Stimulated activated CD8-positive, alpha-beta memory T cell treated with anti-CD3 and anti-CD28 coated beads, Interleukin-15, amount 100 ng/mL, for 24 hours (primary cell): ENCODE measurements at places on chromosomes 4 and X.

DNA sequence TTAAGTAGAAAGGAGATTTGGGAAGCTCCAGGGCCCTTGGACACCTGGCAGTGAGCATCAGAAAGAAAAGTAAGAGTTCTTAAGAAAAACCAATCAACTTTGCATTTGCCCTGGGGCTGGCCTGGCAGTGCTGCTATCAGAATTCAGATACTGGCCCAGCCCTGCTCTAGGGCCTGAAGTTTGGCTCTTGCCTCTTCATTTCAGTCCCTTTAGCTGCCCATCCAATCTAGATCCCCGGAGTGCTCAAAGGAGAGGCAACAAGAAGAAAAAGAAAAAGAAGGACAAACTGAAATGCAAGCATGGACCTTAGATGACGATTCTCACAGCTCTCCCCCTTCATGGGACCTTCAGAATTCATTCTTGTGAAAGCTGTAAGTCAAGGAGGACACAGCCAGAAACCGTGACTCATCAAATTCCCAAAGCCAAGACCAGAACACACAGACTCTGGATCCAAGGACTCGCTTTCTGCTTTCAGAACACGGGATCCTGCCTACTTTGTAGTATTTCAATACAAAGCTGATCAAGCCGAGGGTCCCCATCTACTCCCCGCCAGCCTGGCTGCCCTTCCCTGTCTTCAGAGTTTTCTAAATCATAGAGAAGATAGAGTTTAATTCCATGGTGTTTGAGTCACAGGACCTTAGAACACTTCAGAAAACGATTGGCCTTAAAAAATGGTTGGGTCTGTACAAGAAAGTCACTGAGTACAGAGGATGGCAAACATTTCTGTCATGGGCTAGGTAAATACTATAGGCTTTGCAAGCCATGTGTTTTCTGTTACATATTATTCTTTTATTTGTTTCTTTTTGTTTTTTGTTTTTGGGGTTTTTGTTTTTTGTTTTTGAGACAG, 103.7 kb downstream of the RBM47 start:
- DNase-seq, result no peak

DNA sequence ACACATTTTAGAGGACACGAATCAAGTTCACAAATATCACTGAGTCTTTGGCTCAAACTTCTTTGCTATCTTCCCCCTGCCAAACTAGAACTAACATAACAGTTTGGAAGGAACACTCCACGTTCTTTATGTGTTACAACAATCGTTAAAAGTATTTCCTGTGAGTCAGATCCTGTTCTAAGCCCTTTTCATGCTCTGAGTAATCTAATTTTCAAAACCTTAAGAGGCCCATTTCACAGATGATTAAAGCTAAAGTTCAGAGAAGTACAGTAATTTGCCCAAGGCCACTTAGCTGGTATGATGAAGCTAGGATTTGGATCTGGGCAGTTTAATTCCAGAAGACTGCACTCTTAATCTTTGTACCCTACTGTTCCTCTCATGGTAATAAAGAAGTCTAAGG, 854.4 kb upstream of the INTU start:
- no peak for DNase-seq

DNA sequence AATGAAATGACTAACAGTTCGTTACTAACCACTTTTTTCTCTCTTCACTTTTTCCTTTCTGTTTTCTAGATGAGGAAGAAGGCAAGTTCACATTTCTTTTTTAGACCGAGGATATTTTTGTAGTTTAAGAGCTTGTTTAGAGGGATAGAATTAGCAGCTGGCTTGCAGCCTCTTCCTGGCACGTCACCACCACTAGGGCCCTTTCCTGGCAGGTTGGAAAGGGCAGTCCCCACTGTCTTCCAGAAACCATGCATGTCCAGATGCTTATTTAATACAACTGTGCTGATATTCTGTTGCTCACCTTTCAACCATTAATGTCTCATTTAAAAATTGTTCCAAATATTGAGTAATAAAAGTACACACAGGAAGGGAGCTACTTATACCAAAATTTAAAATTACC, 209.5 kb upstream of the PACRGL start:
- no peak for DNase-seq

DNA sequence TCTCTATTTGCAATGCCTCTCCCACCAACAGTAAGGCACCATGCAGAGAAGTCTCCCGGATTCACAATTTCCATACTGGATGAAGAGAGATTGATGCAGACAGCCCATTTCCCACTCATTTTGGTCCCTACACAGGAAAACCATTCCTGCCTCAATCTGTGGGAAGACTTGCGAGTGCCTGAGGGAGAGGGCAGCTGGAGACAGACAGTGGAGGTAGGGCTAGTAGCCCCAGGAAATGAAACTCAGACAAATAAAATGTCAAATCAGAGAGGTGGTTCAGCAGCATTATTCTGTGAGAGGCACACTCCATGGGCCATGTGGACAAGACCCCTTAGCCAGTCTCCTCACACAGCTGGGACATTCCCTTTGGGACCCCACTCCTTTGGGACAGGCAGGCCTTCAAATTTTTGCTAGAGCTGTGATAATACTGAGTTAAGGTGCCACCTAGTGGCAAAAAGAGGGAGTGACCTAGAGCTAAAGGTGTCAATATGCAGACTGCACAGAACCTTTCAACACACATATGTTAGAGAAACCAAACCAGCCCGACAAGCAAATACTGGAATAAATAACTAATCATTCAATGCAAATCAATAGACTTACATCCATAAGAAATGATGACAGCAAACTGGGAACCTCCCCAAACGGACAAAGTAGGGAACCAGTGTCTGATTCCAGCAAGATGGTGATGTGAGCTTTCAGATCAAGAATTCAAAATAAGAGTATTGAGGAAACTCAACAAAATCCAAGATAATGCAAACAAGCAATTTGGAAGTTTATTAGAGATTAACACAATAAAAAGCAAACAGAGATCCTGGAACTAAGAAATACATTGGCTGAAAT, 1865.3 kb upstream of the AGA start:
- DNase-seq, result no peak

- no peak for DNase-seq
These were observed 863 bp upstream of the XPNPEP2 start for GRCh38 chrX:129737916-129738315.

GRCh38 chr4:37389967-37390580, 145.5 kb downstream of the NWD2 start:
- DNase-seq, result no peak

DNA sequence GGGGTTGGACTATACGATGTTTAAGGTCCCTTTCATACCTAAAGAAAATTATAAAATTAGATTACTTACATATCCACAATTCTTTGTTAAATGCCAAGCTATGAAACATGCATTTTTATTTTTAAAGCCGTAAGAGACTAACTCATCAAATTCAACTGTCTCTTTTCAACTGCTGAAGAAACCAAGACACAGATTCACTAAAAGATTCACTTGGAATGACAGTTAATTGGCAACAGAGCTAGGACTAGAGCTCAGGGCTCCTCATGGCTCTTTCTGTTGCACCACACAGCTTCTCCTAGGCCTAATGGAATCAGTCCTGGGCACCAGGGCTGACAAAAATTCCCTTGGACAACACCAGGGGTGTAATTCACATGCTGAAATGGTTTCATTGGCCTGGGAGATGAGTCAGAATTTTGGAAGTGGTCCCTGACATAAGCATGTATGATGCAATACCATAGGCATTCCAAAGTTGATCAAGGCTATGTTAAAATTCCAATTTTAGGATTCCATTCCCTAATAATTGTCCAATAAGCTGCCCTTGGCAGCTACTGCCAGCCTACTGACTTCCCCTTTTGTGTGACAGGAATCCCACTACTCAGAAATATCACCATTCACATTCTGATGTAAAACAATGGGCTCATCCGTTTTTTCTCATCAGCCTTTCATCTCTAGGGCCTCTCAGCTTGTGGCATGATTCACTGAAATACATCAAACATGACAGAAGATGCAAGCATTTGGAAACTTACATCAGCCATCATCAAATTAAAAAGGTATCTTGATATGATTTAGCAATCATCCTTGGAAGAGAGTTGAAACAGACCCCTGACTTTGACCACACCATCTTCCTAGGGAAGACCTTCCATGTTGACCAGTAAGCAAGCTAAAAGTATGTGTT, 54.2 kb downstream of the PLAC1 start:
- DNase-seq, result no peak

DNA sequence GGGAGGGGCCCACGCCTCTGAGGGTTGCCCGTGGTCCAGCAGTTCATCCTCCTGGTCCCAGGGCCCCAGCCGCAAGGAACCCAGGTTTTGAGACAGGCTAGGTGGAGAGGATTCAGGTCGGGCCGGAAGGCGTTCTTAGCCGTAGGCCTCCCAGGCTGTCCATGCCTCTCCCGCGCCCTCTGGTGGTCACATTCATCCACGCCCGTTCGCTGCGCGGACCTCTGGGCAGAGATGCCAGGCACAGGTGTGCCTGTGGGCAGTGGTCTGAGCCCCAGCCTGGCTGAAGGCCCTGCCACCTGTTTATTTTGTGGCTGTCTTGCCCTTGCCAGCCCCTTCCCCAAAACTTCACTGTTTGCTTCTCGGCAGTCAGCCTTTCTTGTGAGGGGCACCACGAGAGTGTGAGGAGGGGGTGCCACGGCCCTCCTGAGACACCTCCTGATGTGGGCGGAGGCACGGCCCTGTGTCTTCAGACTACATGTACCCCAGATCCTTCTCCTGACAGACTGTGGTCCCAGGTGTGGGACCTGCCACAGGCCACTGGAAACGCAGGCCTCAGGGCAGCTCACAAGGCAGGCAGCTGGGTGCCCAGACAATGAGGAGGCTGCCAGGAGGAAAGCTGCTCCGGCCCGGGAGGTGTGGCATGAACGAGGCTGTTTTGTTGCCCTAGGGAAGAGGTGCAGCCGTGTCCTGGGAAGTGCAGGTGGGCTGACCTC, 5.0 kb downstream of the UVSSA start:
- peak; percentile 89 for DNase-seq

DNA sequence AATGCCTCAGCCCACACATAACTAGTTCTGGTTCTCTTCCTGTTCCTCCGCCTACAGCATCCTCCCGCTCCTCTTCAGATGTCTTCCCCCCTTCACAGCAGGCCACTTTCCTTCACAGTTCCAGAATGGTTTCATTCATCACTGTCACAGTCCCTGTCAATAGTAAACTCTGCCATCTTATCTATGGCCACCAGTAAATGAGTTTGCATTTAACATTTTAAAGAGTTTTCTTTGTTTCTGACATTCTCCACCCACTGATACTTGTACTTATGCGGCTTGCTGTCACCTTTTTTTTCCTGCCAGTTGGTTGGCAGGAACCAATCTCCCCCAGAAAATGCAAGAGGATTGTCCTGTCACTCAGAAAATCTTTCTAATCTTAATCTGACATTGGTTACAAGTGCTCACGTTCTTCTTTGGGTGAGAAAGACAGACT, 114.1 kb downstream of the GLUD2 start:
- DNase-seq, result no peak

- DNase-seq, result no peak
These were observed 12.7 kb downstream of the OPHN1 start for GRCh38 chrX:68420559-68420958.

DNA sequence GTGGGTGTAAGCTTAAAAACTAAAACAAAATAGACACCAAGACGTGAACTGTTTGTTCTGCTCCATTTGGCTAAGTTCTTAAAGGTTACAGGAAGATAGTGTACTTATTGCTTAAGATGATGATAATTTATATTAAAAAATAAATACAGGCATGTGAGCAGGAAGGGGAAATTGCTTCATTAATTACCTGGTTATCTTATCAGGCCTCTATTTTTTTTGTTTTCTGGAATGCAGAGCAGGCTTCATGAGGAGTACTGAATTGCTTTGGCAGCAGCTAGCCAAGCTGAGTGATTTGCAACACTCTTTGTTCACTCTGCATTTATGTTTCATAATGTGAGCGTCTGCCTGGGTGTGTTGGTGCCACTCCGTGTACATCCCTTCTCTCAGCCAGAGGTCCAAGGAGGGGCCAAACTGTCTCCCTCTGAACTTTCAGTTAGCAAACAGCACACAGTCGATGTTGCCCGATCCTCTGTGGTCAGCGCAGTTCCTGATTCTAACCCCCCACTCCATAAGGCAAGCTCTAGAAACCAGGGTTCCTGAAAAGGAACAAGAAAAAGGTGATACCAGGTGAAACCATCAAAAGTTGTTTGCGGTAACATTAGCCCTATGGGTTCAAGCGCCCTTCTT, 348.2 kb downstream of the SPRY1 start:
- no peak for DNase-seq

DNA sequence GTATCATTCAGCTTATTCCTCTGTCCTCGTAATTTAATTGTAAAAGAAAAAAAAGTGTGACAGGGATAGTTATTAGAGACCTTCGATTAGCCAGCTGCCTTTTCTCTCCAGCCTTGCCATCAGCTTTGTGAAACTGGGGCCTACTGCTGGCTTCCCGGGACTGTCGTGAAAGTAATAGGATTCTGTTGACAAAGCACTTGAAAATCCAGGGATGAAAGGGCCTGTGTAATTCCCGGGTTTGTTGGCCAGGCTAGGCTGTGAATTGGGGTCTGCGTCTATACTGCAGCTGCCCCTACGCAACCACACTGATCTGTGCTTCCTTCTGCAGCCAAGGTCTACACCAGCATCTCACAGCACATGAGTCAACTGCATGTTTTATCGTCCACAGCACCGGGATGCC, 120.4 kb upstream of the SCML1 start:
- DNase-seq, result no peak

- no peak for DNase-seq
These were observed 101.8 kb downstream of the HMX1 start for GRCh38 chr4:8769645-8770517.

DNA sequence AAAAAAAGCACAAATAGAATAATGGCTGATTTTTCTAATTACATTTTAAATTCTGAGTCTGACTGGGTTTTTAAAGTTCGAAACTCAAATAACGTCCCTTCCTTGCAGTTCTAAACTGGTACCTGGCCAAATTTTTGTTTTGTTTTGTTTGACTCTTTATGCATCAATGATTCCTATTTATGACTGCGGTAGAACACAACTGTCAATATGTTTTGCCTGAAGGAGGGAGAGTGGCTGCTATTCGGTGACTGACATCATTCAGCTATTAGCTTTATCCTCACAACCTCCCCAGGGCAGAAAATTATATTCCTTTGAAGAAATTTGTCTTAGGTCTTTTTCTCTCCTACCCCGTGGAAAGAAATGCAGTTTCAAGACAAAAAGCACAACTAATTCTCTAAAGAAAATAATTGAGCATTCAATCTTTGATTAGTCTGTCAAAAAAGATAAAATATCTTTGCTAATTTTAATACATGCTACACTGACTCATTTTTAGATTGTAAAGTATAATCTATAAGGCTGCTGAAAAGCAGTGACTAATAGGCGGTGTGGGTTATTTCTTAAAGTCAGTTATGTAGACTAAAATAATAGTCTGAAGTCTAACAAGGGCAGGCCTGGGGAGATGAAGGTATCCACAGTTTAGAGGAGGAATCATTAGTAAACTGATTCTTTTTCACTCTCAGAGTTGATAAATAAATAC, 61.9 kb downstream of the TMEM150C start:
- no peak for DNase-seq
